Naive B cell (primary cell): ENCODE measurements at places on chromosomes 12 and 14.
A peak's percentile ranks its signal among the peaks of the same experiment; 100 is the strongest.

DNA sequence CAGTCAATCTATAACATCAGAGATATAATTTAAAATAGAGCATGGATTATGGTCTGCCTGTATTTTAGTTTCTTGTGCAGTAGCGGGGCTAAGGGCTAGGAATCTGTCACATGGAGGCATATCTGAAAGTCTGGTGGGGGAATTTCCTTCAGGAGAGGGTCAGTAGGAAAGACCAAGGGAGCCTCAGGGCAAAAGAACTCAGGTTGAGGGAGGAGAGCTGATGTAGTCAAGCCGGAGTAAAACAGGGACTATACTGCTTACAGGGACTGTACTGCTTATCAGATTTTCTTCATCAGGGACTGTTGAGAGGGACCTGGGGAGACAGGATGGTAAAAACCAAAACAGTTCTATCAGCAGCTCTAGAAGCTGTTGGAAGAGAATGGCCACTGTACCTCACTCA, 82.0 kb upstream of the CPM start:
- no peak for DNase-seq

GRCh38 chr12:125005652-125006051, 12.2 kb downstream of the BRI3BP start:
- no peak for DNase-seq

GRCh38 chr12:15268927-15269552, 47.8 kb upstream of the RERG start:
- peak; percentile 43 for DNase-seq

GRCh38 chr12:111636209-111636945, 37.3 kb upstream of the ATXN2 start:
- DNase-seq: no peak

DNA sequence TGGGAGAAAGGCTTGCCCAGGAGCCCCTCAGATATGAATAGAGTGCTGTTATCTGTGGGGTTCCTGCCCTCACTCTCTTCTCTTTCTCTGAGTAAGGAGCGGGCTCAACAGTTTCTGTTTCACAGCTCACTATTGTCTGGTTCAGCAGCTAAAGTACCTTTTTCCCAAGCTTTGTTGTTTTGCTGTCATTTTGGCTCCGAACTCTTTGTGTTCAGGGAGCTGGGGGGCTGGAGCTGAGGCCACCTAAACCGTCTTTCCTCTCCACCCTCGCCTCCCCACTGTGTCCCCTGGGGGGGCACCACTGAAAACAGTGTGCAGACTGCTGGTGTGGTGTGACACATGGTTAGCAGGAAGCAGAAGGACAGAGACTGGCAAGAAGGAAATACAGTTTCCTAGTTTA, 51.4 kb downstream of the FBXW8 start:
- no peak for DNase-seq

DNA sequence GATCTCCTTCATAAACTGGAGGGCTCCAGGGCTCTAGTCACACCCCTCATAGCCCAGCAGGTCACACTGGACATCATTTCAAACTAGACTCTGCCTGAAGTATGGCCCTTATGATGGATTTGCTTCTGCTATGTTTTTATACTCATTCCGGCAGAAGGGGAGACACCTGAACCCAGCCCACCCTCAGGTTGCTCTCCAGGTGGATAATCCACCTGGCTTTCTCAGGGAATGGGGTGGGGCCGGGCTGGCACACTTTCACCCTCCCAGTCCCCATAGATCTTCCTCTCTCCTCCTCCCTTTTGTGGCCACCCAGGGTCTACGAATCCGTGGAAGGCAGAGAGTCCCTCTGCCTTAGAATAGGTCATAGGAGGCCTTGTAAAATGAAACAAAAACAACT, 9.8 kb upstream of the KRT73 start:
- no peak for DNase-seq

GRCh38 chr14:46490238-46490685, 161.3 kb downstream of the RPL10L start:
- no peak for DNase-seq

DNA sequence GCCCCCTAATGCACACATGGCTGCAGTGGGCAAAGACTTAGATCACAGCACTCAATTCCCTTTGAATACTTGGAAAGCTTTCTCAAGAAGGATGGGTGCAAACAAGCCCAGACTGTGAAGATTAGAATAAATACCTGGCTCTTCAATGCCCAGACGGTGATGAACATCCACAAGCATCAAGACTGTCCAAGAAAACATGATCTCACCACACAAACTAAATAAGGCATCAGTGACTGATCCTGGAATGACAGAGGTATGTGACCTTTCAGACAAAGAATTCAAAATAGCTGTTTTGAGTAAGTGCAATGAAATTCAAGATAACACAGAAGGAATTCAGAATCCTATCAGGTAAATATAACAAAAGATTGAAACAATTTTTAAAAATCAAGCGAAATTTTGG, 43.8 kb upstream of the ZDHHC17 start:
- DNase-seq: no peak

- DNase-seq: no peak
These were observed at the start of gene ALX1 for GRCh38 chr12:85280165-85280983. TSS of gene ALX1 (plus strand) at chr12:85280220. CDS start at chr12:85280262, 42 bp downstream.
